ENCODE measurements at places on chromosomes 6 and 20.

GRCh38 chr6:93842178-93842577 lies 422.8 kb upstream of the EPHA7 start:
- DNase-seq, result no peak

- no peak for DNase-seq
Observed at GRCh38 chr6:12849809-12850198, 133.2 kb downstream of the PHACTR1 start.

DNA sequence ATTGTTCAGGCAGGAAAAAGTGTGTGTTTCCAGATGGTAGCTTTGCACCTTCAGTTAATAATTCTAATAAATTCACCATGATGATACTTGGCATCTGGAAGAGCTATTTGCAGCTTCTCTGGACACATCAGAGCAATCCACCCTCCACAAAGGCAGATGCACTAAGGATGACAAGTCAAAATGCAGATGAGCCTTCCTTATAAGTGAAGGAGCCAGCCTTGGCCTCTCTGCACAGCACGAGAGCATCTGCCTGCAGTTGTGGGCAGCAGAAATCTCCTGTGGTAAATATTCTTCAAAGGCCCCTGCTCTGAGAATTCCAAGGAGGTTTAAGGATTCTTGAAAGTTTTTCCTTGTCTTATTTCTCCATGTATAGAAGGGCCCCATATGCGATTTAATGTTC lies 6.9 kb upstream of the POM121L2 start:
- DNase-seq, result no peak

DNA sequence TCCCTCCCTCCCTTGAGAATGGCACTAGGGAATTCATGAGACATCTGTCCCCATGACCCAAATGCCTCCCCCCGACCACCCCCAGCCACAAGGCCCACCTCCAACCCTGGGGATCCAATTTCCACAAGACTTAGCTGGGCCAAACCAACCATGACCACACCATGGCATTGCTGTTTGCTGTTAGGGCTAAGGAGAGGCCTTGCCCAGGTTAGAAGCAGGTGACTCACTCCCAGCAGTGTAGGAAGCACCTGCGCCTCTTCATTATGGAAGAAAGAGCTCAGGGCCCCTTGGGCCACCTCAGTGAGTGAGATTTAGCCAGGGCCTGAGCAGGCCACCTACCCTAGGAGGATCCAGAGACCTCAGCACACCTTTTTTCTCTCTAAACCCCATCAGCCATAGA lies 337.9 kb downstream of the TAF4 start:
- DNase-seq, result no peak

DNA sequence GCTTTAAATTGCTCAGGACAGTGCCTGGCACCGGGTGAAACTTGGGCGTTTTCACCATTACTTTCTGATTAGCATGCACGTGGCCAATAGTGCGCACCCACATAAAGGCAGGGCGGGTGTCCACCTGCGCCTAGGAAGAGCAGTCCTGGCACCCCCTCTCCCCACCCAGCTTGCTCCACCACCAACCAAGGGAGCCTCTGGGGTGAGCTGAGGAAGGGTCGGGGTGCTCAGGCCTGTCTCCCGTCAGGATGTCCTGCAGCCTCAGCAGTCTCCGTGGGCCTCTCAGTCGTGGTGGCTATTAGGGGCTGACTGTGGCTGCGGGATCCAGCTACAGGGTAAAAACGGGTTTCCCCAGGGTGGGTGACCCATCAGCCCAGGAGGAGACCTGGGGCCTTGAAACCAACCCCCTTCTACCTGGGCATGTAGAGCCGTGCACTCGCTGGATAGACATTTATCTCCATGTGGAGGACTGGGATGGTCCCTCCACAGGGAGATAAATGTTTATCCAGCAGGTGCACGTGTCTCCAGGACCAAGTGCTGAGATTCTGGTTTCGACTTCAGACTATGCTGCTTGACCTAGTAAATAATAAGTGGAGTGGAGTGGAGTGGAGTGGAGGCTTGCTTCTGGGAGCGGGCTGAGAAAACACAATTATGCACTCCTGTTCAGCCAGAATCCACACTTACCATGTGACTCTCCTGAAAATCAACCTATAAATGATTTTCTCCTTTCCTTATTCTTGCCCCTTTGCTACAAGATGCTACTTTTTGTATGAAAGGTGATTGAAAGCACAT lies 91.1 kb downstream of the ZDHHC14 start:
- DNase-seq, result no peak

DNA sequence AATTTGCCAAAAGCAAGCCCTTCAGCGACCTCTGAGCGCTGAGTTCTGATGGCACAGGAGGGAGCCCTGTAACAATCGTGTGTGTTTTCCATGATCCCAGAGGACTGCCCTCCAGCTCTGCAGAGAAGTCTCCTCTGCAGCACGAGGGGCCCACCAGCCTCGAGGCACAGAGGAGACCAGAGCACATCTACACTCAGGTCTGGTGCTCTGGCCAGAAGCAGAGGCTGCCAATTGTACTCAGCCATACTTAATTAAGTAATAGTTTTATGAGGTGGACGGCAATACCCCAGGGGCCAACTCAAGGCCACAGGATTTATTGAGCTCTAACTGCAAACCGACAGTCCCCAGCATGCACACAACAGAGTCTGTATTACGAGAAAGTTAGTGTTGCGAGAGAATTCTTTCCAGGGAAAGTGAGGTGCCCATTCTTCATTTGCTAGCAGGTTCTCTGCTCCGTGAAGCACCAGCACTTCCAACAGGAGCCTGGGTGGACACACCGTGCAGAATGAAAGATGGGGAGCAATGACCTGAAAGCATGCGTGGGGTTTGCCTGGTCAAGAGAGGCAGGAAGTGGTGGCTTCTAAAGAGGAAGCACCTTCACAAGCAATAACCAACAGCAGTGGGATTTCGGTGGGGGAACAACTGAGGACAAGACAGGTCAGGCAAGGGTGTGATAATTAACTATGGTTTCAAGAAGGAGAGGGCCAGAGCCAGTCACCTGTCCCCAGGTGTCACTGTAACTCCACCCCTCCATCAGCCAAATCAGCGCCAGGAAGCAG lies 92.8 kb upstream of the FOXC1 start:
- no peak for DNase-seq

GRCh38 chr6:36834576-36835341 lies 4.5 kb downstream of the CPNE5 start:
- DNase-seq, result no peak

DNA sequence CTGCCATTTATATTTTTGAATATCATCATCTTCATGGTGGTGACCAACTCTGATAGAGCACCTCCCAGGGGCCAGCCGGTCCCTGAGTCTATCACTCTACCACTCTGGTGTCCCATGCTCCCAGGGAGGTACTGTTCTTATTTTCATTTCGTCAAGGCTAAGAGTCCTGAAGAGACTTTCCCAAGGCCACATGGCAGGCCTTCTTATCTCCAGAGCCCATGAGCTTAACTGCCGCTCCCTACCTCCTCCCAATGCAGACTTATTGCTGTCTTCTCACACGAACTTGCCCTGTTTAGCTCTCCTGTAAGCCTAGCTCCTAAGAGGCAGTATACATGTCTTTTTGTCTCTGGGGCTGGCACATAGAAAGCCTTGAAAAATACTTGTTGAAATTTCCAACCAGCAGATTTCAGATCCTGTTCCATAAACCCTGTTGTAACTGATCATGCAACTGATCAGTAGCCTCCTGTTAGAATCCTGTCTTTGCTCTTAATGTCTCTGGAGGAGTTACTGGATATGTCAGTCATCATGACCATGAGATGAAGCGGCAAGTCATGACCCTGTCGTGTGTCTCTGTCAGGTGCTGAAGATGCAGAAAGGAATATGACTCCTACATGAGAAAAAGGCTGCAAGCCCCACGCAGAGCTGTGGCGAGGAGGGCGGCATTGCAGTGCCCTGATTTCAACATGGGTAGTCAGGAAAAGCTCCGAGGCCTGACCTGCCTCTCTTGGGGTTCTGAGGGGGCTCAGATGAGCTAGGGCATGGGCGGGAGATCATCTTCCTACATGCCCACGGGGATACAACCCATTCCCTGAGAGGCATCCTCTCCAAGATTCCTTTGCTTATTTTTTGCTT lies 60.0 kb downstream of the TTI1 start:
- no peak for DNase-seq

DNA sequence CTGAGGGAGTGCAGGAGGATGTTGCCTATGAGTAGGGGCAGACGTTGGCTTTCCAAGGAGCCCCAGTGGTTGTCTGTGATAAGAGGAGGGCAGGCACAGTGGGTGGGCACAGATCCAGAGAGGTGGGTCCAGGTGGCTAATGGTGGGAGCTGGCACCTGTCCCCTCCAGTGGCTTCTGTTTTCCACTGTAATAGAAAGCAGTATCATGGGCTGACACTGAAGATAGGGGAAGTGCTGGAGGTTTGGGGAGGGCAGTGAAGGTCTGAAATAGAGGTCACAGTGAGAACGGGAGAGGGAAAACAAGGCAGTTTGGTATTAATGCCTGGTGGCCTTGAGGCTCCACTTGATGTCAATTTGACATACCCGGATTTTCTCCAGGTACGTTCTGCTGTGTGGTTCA lies 10.5 kb upstream of the TXNDC5 start:
- no peak for DNase-seq

DNA sequence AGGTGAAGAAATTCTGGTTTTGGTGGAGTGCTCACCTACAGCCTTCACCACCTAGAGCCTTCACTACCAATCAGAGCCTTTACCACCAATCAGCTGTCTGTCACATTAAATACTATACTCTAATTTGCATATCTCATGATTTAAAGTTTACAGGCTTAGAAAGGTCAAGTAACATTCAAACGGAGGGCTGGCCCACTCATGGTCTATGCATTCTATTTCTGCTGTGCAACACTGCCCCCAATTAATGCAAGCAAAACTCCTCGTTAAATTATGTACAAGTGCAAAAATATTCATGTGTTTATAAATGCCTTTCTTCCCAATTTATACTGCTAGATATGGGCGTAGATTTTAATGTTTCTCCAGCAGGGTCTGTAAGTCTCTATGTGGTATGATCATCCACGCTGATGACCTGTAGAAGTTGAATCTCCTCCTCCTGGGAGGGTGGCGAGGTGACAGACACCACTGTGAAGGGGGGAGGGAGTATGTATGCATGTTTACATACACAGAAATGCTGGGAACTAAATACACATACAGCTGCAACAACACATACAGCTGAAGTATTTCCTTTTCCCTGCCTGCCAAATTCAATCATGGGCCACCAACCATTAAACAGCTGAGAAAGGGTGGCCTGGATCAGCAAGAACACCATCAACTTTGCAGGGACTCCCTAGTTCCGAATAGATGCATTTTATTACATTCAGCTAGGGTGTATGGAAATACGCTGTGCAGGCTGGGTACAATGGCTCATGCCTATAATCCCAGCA lies 13.1 kb downstream of the RRAGD start:
- DNase-seq, result no peak

DNA sequence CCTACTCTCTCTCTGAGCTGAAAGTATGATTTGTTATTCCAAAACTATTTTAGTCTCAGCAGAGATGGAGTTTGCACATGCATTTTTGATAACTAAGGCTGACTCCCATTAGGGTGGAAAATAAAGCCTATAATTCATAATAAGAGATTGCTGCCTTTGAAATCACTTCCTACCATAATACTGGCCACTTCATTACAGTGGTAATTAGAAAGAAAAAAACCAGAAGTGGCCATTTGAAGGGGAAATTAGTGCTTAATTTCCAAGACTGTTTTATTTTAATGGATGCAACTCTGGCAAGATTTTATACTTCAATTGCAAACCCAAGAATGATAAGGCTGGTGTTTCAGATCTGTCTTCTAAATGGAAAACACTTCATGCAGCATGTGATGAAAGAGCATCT lies 43.4 kb downstream of the SLC35B3 start:
- no peak for DNase-seq

DNA sequence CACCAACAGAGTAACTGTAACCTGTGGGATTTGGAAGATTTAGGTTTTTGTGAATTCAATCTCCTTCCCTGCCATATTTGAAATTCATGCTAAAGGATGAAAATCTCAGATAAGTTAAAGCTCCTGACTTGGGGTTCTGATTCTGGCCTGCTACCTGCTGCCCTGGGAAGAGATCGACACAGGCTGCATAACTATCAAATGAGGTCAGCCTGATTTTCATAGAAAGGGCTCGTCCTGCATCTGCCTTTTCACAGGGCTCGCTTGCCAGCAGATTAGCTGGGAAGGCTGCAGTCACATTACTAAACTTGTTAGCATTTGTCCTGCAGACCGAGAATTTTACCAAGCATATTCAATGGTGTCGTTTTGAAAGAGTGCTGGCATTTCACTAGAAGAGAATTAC lies 14.6 kb downstream of the GCLC start:
- DNase-seq, result no peak

DNA sequence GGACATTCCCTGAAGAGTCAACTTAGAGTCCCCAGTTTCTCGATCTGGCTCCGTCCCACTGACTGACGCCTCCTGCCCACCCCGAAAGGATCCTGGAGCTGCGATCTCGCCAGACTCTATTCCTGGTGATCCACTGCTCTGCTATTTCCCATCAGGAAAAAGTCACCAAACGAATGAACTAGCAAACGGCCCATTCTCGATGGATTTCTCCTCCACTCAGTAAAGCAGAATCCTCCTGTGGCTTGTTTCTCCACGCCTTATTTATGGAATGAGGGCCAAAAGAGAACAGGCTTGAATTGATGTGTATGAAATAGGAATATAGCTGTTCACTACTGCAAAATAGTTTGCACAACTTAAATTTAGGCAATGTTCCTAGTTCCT lies 5.4 kb downstream of the NKX2-4 start:
- no peak for DNase-seq

DNA sequence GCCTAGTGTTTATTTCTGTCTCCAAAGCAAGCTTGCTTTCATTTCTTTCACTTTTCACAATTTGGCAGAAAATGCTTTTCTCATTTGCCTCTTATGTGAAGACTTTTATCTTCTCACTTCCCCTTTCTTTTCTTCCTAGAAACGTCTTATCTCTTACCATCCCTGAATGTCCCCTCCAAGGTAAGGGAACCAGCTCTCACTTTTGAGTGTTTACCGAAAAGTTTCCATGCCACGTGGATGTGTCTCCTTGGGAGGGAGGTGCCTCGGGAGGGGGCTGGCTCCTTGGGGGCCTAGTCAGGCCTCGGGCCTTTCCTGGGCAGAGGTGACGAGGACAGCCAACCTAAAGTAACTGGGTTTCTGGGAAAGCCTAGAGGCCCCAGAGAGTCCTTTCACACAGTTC lies 127.4 kb downstream of the CD24 start:
- DNase-seq, result peak; percentile 63

DNA sequence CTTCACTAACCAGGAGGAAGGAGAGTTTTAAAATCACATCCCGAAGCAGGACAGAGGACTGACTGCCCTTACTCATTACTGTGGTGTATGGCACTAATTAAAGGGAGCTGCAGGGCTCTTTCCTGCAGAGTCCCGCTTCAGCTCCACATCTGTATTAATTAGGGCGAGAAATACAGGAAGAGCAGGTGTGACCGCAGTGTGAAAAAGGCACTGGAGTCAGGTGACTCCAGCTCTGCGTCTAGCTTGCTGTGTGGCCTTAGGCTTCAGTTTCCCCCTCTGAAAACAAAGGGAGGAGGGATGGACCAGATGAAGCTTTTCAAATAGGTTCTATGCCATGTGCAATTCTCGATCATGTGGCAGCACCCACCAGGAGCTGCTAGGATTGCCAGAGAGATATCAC lies 34.0 kb downstream of the KIAA1755 start:
- DNase-seq, result no peak

GRCh38 chr6:55866128-55866527 lies 9.3 kb downstream of the BMP5 start:
- DNase-seq, result no peak

GRCh38 chr20:57785720-57786119 lies 75.9 kb upstream of the PMEPA1 start:
- DNase-seq, result no peak

- DNase-seq, result peak; percentile 76
Observed at GRCh38 chr6:81451787-81452186, 300.7 kb downstream of the TENT5A start.

- peak; percentile 84 for DNase-seq
Observed at GRCh38 chr20:45052698-45053429, 48.1 kb downstream of the KCNS1 start.

GRCh38 chr6:118678866-118679265 lies 27.5 kb upstream of the CEP85L start:
- no peak for DNase-seq
